ENCODE measurements at places on chromosomes 16 and 17.
A peak's percentile ranks its signal among the peaks of the same experiment; 100 is the strongest.

DNA sequence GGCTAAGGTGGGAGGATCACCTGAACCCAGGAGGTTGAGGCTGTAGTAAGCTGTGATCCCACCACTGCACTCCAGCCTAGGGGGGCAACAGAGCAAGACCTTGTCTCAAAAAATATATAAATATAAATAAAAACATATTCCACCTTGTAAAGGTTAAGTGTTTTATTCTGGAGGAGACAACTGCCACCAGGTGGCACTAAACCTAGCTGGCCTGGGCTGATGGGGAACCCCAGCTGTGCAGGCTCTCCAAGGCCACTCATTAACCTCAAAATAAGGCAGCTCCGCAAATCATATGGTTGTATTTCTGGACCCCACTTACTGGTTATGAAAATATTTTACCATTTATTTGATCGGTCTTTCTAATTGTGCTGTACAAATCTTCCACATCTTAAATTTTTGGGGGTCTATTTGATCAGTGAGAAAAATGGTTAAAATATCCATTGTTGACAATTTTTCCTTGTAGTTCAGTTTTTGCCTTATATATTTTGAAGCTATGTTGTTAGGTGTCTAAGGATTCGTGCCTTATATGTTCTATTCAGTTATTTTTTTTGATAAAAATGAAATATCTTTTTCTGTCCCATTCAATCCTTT, 8.5 kb upstream of the ICAM2 start:
- no peak for DNase-seq

DNA sequence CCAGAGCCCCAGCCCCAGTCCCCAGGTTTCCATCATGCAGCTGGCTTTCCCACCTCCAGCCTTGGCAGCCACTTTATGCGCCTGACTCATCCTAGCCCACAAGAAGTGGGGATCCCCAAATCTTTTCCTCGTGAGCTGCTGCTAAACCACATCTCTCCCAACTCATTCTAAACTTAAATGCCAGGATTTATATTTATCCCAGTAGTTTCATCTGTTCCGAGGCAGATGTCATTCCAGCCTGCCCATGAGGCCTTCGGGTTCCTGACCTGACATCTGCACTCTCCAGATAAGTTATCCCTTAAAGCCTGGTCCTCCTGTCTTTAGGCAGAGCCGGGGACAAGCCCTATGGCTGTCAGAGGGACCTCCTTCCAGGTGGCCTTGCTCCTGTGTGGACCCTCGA, 16.6 kb downstream of the PLXDC1 start:
- DNase-seq: no peak

DNA sequence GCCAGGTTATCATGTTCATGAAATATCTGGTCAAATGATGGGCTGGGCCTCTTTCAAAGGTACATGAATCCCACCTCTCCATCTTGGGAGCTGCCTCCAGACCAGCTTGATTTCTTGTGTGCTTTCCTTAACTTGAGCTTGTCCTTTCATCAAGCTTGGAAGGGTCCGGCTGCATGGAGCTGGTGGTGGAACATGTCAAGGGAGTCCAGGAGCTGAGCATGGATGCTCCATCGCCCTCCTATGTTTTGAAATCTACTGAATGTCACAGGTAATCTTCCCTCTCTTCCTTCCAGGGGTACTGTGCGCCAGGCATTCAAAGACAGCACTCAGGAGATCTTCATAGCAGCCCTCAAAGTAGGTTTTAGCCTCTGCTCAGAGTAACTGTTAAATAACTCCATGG, 105.8 kb downstream of the N4BP1 start:
- no peak for DNase-seq

DNA sequence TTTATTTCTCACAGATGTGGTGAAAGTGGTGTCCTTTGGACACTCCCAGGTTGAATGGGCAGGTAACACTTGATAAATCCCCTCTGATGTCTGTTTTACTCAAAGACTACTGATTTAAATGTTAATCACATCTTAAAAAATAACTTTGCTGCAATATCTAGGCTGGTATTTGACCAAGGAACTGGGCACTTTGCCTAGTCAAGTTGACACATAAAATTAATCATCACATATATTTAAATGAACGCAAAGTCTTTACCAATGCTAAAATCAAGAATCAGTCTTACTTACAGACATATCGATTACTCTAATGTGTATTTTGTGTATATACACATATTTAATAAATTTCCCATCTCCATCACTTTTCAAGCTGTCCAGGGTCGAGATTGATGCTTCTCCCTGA, 7.0 kb downstream of the MT2A start:
- DNase-seq: no peak

DNA sequence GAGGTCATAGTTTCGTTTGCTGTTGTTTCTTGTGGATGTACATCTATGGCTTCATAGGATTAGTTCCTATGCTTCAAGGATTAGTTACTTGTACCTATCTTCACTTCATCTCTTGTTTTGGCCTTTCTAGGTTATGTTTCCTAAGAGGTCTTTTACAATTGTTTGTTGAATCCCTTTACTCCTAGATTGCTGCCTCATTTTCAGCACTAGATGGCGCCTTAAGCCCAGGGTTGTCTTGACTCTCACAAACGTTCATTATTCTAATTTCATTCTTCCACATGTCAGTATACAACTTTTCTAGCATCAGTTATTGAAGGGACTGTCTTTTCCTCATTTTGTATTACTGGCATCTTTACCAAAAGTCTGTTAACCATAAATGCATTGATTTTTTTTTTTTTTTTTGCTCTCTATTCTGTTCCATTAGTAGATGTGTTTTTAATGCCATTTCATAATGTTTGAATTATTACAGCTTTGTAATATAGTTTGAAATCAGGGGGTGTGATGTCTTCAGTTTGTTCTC, 45.0 kb upstream of the NACA2 start:
- DNase-seq: peak; percentile 2

DNA sequence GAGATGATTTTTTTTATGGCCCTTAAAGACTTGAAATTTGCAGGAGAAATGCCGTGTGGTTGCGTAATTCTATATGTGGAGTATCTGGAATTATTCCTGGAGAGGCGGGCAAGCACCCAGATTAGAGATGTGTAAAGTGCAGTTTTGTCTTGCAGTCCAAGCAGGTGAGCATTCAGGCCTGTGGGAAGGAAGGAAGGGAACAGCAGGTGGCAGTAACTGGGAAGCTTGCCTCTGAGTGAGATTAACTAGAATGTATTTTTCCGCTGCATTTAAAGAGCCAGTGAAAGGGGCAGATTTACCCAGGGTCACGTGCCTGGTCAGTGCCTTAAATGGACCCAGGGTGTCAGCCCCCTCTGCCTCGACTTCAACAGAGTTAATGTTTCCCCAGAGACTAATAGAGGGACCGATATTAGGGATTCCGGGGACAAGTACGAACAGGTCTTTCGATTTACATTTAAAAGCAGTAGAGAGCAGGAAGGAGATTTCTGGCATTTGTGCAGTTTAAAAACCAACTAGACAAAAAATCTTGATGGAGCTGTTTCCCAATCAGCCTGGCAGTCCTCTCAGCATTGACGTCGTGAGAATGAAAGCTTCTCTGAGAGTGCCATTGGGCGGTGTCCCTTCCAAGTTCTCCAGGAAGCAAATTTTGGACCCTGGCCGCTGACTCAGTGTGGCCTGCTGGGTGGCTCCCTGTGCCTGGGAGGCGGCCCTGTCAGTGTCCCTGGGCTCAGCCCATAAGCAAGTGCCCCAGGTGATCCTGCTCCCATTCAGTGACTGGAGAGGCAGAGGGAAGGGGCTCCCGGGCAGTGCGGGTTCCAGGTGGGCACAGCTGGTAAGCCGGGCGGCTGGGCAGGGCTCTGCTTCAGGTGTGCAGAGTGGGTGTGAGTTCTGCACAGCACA, 38.2 kb downstream of the KSR1 start:
- no peak for DNase-seq

DNA sequence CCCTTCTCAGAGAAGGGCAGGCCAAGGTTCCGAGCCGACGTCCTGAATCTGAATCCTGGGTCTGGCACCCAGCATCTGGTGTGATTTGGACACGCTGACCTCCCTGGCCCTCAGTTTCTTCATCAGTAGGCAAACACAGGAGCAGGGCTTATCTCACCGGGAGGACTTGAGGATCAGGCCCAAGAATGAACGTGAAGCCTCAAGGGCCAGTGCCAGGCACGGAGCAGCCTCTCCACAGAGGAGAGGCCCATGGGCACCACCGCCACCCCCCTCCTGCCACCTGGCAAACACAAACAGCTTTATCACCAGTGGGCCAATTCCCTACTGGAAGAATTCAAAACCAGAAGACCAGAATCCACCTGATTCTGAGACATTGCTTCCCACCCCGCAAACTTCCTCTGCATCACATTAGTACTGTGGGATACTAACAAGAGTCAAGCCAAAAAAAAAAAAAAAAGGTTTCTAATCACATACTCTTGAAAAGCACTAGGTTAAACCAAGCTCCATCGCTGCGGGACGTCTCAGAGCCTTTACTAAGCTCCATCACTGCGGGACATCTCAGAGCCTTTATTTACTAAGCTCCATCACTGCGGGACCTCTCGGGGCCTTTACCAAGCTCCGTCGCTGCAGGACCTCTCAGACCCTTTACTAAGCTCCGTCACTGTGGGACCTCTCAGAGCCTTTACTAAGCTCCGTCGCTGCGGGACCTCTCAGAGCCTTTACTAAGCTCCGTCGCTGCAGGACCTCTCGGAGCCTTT, 68.0 kb upstream of the DOC2B start:
- DNase-seq: no peak

DNA sequence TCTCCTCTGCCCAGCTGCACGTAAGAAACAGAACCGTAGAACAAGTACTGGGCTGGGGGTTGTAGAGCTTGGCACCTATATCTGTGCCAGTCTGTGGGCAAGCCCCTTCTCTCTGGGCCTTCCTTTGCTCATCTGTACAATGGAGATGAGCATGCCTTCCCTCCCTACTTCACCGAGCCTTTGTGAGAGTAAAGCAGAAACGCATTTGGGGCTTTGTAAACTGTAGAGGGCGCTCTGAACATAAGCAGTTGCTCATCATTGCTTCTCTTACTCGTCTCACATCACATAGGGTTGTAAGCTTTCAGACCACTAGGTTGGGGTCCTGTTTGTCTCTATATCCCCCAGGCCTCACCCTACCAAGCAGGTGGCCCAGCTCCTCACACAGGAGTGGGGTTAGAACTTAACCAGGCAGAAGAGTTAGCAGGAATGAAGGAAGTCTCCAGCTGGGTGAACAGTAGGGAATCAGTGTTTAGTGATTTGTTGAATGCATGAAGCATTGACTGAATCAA, 15.1 kb downstream of the SAMD14 start:
- DNase-seq: no peak

- DNase-seq: peak; percentile 99
These were observed 3.5 kb upstream of the TSPOAP1 start for GRCh38 chr17:58331815-58332777.

All from CMK (cell line).